ENCODE measurements at places on chromosomes 6 and 20.

DNA sequence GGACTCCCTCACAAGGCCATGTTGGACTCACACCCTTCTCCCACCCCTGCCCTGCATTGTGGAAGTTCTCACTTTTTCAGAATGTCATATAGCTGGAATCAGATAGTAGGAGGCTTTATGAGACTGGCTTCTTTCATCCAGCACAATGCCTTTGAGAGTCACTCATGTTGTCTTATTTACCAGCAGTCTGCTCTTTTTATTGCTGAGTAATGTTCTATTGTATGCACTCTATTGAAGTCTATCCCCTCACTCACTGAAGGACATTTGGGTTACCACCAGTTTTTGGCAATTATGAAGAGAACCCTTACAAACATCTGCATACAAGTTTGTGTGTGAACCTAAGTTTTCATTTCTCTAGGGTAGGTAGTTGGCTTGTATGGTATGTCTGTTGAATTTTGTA lies 80.8 kb upstream of the KCNK16 start:
- DNase-seq, result no peak

- DNase-seq, result no peak
These were observed 227.3 kb upstream of the RSPO3 start for GRCh38 chr6:126891158-126891557.

- DNase-seq, result no peak
These were observed 22.9 kb downstream of the TOX2 start for GRCh38 chr20:43937591-43937990.

- no peak for DNase-seq
These were observed 290.1 kb upstream of the PRDM1 start for GRCh38 chr6:105795913-105796517.

DNA sequence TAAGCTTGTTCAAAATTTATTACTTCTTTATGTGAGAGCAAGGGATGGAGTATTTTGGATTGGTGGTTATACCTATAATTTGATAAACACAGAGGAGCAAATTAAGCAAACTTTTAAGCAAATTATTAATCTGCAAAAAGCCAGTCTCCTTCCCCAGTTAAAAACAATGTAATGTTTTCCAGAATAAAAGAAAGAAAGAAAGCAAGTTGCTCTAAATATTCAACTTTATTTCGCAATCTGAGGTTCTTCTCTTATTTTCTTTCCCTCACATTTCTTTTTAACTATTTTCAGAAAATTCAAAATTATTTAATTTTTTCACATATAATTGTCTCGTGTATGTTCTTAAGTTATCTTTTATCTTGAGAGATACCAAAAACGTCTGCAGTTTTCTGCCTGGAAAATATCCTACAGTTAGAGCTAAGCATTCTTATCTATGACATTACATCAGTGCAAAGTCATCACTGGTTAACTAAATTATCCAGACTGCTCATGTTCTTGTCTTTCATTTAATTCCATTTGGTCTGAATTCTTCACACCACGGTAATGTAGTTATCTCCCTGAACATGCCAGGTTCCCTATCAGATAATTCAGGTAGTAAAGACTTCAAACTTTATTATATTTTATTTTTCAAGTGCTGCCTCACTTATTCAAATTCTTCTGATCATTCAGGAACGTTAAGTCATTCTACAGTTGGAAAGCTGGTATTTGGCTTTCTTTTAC lies 3.3 kb upstream of the CNKSR3 start:
- DNase-seq, result no peak

DNA sequence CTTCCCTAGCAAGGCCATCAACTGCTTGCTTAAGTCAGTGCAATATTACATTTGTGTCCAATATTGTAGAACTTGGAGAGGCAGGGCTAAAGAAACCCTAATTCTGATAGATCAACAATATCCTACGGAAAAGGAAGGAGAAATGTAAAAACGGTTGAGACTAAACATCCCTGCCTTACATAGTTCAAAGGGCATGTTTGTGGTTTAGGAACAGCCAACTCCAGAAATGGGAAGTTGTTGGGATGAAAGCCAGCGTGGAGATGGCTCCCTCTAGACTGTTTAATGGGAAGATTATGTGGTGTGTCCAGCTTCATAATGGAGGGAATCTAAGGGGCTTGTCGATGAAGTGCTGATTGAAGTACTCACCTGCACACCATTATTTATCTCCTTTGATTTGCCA lies 145.3 kb upstream of the TENT5A start:
- no peak for DNase-seq

Data from activated CD4-positive, alpha-beta T cell treated with anti-CD3 and anti-CD28 coated beads for 24 hours (primary cell).